ENCODE measurements at places on chromosomes 4 and X. TPM values are rescaled to one million over a fixed set of nuclear protein-coding genes. Genes with fewer than 3 reads are reported as not detected.
A peak's percentile ranks its signal among the peaks of the same experiment; 100 is the strongest.

ZXDB gene
- 5.1 TPM for total RNA-seq

AREG gene
- 27.2 TPM for total RNA-seq

ADH6 gene
- total RNA-seq = 45.5 TPM

P2RY8 gene
- 5.8 TPM for total RNA-seq

GAGE12H gene
- not detected for total RNA-seq

GYPE gene
- not detected for total RNA-seq

ZNF41 gene
- total RNA-seq = 21.2 TPM

HSFX2 gene
- not detected for total RNA-seq

CT45A5 gene
- total RNA-seq = not detected

NEXMIF gene
- 0.83 TPM for total RNA-seq

ADGRG2 gene
- total RNA-seq = 0.53 TPM

RIPPLY1 gene
- total RNA-seq = not detected

CCNA2 gene
- 3.4 TPM for total RNA-seq

SEC31A gene
- total RNA-seq = 258 TPM

- DNase-seq = no peak
- no peak overlapping the region for H3K4me3 ChIP-seq
- no peaks in the 10 kb centered on the region for H3K27me3 ChIP-seq
- no peaks in the 10 kb centered on the region for H3K4me1 ChIP-seq
- peaks cover 8% of the 10 kb centered on the region for H3K36me3 ChIP-seq
- H3K27ac ChIP-seq = no peak overlapping the region
Observed at GRCh38 chr4:112361181-112361791, 64.1 kb downstream of the ALPK1 start.

DNA sequence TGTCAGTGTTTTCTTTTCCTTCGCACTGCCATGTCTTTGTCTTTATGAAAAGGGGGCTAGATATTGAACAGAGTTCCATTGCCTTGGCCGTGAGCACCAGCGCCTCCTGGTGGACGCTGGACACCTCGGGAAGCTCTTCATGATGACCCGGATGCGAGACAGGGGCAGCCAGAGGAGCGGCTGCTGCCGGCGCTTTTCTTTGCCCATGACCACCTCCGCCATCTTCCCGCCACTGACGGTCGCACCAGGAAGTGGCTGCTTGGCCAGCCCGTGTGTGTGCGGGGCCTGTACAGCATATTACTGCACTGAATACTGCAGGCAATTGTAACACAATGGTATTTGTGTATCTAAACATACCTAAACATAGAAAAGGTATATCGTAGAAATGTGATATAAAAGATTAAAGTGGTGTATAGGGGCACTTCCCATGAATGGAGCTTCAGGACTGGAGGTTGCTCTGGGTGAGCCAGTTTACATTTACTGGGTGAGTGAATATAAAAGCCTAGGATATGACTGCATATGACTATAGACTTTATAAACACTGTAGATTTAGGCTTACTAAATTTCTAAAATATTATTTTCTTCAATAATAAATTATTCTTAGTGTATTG lies 15.8 kb upstream of the GRIA2 start:
- H3K4me1 ChIP-seq = no peaks in the 10 kb centered on the region
- no peak overlapping the region for H3K27ac ChIP-seq
- no peak overlapping the region for H3K4me3 ChIP-seq
- H3K27me3 ChIP-seq = no peaks in the 10 kb centered on the region
- no peaks in the 10 kb centered on the region for H3K36me3 ChIP-seq

DNA sequence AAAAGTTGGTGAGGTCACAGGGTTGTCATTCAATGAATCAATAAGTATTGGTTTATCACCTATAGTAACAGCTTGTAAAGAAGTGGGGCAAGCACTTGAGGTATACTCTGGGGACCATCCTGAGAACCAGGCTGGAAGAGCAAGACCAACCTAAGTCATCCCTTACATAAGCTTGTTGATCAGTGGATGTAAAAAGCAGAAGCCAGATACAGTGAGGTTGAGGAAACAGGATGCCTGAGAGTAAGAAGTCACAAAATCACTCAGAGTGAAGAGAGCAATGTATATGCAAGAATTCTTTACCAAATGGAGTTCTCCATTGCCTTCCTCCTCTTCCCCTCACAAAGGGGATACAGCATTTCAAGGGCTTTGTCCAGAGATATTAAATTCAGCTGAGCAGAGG lies 76.3 kb upstream of the PACRGL start:
- H3K27me3 ChIP-seq = no peaks in the 10 kb centered on the region
- H3K27ac ChIP-seq = no peak overlapping the region
- no peaks in the 10 kb centered on the region for H3K36me3 ChIP-seq
- no peak for DNase-seq
- no peak overlapping the region for H3K4me3 ChIP-seq
- H3K4me1 ChIP-seq = no peaks in the 10 kb centered on the region

DNA sequence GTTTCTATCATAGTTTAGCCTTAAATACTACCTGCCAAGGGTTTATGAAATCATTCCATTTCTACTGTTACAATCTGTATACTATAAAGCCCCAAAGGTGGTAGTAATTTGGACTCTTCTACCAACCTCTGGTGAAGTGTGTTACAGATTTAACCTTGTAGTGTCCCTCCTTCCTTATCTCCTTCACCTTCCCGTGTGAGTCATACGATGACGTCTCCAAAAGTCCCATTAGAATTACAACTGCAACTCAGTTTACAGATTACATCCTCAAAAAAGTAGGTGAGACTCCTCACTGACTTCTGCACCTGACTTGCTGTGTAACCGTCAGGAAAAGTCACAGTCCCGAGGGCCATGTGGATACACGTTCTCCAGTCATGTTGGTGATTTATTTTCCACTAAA lies 219.0 kb downstream of the DCTD start:
- H3K27me3 ChIP-seq = no peaks in the 10 kb centered on the region
- no peaks in the 10 kb centered on the region for H3K36me3 ChIP-seq
- H3K4me3 ChIP-seq = no peak overlapping the region
- no peaks in the 10 kb centered on the region for H3K4me1 ChIP-seq
- DNase-seq = no peak

DNA sequence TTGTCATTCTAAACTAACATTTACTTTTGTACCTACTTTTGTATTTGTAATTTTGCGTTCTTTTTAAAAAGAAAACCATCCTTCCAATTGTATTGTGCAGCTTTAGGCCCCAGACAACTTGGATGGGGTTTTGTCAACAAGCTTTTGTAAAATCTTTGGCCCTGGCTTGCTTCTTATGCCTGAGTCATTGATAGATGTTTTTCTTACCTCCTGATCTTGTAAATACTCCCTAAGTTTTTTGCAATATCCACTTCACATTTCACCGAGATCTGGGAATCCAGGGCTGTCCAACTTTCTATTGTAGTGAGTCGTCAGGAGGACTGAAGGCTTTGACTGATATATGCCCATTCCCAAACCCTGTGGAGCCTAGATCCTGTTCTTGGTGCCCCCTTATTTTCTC lies 126.9 kb upstream of the GUCY1A1 start:
- no peaks in the 10 kb centered on the region for H3K27me3 ChIP-seq
- no peaks in the 10 kb centered on the region for H3K36me3 ChIP-seq
- no peaks in the 10 kb centered on the region for H3K4me1 ChIP-seq
- H3K27ac ChIP-seq = no peak overlapping the region
- H3K4me3 ChIP-seq = no peak overlapping the region
- no peak for DNase-seq

DNA sequence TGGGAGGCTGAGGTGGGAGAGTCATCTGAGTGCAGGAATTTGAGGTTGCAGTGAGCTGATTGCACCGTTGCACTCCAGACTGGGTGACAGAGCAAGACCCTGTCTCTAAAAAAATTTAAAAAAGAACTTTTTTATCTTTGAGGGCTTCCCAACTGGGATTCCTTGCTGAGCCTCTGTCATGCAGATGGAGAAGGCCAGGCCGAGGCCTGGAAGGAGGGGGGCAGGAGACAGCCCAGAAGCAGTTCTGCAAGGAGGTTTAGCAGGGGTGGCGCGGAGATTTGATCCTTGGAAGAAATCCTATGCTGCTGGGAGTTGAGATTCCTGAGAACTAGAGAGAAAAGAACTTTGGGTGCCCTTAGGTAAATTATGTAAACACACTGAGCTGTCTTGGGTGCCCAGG lies 2.5 kb upstream of the ARSD start:
- no peaks in the 10 kb centered on the region for H3K36me3 ChIP-seq
- H3K4me1 ChIP-seq = no peaks in the 10 kb centered on the region
- no peak for DNase-seq
- no peak overlapping the region for H3K27ac ChIP-seq
- no peak overlapping the region for H3K4me3 ChIP-seq
- H3K27me3 ChIP-seq = no peaks in the 10 kb centered on the region

GRCh38 chrX:72304877-72305276 lies 837 bp downstream of the CITED1 start:
- no peak for DNase-seq
- H3K4me3 ChIP-seq = peak overlapping the region; percentile 59
- H3K27me3 ChIP-seq = no peaks in the 10 kb centered on the region
- H3K36me3 ChIP-seq = no peaks in the 10 kb centered on the region

- H3K4me3 ChIP-seq = no peak overlapping the region
- no peak overlapping the region for H3K27ac ChIP-seq
- no peaks in the 10 kb centered on the region for H3K36me3 ChIP-seq
- no peak for DNase-seq
- H3K4me1 ChIP-seq = no peaks in the 10 kb centered on the region
Observed at GRCh38 chr4:111480510-111480909, 664.7 kb upstream of the FAM241A start.

DNA sequence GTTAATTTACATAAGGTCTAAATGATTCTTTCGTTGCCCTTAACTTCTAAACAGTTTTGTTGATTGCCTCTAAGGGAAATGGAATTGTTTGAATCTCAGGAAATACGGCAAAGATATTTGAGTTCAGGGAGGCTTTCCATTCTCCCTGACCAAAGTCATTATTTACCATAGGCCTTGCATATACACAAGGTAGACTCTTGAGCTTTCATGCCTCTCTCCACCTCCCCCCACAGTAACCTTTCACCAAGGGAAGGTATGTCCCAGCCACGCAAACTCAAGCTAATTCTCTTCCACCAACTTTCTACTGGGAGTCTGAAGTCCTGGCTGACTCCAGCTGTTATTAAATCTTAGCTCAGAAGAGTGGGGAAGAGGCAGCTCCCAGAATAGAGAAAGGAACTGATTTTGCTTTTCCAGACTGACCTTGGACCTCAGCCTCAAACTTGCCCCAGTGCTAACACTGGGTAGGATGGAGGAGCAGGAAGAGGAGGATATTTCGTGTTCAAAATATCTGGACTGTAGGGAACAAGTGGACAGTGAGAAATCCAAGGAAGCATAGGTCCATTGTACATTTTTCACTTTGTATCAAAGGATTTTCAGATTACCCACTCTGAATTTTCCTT lies 1.4 kb downstream of the IGSF1 start:
- no peaks in the 10 kb centered on the region for H3K4me1 ChIP-seq
- no peak for DNase-seq
- H3K27me3 ChIP-seq = no peaks in the 10 kb centered on the region
- H3K36me3 ChIP-seq = no peaks in the 10 kb centered on the region

DNA sequence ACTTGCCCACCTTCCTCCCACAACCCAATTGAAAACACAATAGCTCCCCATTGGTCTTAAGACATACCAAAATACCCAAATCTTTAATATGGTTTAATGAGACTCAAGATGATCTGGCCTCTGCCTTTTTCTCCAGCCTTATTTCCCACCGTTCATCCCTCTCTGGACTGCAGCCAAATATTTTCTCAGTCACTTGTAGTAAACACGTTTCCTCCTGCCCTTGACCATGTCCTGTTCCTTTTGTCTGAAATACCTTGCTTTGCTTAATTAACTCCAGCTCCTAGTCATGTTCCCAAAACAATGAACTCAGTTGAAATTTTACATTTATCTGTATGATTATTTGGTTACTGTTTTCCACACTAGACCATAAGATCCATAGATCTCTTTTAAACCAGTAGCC lies 8.4 kb upstream of the NUP54 start:
- H3K27me3 ChIP-seq = no peaks in the 10 kb centered on the region
- H3K4me1 ChIP-seq = no peaks in the 10 kb centered on the region
- H3K4me3 ChIP-seq = no peak overlapping the region
- H3K36me3 ChIP-seq = no peaks in the 10 kb centered on the region
- no peak for DNase-seq

GRCh38 chr4:112865443-112865842 lies 184.0 kb upstream of the ANK2 start:
- DNase-seq = no peak
- H3K27me3 ChIP-seq = no peaks in the 10 kb centered on the region
- no peaks in the 10 kb centered on the region for H3K4me1 ChIP-seq
- H3K27ac ChIP-seq = no peak overlapping the region
- no peak overlapping the region for H3K4me3 ChIP-seq

Measured in Peyer's patch (tissue), 4 donors.